ENCODE measurements at places on chromosomes 4 and X.

- DNase-seq = peak; percentile 5
These were observed 119.3 kb upstream of the STS start for GRCh38 chrX:7028246-7028645.

- no peak for DNase-seq
These were observed 113.5 kb downstream of the RPA4 start for GRCh38 chrX:96997196-96997595.

DNA sequence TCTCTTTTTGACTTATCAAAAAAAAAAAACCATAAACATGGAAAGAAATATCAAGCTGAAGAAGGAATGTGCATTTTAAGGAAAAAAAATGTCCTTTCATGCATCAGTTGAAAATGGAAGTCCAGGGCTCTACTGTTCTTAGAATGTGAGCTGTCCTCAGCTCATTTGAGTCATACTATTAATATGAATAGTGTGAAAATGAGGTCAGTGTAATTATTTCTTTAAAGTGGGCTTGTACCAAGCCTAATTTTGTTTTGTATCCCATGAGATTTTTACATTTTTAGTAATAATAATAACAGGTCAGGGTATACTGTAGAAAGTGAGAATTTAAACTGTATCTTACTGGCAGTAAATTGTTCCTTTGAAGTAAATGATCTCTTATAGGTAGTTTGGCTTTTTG lies 148.5 kb downstream of the NAA11 start:
- no peak for DNase-seq

DNA sequence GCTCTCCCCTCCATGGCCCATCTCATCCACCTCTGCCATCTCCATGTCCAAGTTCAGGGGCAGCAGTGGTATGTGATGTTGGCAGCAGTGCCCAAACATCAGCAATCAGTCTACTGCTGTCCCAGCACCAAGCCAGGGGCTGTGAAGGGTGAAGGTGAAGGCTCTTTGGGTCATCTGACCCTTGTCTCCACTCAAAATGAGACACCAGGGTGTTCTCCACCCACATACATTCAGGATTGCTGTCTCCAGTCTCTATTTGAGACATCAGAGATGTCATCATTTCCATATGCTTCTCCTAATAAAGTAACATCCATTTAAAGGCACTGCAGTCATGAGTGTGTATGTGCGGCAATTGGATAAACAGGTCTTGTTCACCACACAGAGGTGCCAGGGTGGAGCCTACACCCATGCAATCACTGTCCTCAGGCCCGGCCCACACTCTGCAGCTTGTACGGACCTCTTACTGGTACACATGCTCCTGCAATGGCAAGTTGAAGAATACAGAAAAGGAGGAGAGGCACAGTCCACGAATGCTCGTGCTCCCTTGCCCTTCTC lies 22.2 kb downstream of the MAML3 start:
- no peak for DNase-seq

DNA sequence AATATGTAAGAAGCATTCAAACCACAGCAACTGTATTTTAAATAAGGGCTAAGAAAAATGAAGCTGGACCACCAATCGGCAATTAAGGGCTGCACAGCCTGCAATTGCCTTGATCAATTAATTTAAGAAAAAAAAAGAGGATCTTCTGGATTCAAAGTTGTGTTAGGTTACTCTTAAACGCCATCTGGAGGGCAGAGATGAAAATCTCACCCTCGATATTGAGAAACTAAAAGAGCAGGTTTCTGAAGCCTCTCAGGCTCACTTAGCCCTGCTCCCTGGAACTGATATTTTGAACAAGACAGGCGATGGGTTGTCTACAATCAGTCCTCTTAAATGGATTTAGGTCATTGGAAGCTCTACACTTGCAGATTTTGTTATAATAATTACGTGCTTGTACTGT lies 579.4 kb downstream of the GRXCR1 start:
- DNase-seq = peak; percentile 77

- DNase-seq = no peak
These were observed 46.0 kb downstream of the SEPSECS start for GRCh38 chr4:25113915-25114904.

DNA sequence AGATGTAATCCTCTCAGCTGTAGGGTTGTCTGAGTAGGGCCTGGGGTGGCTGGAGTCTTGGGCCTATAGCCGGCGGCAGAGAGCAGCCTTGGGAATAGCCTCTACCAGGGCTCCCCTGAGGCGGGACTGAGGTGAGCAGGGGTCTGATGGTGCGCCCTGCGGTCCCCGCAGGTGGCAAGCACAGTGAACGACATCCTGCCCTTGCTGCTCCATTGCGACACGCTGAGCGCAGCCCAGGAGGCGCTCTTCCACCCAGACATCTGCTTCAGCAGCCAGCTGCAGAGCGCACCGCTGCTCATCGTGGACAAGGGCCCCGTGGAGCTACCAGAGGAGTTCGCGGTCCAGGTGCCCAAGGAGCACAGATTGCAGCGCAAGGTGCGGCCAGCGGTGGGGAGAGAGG lies 317.0 kb downstream of the ADGRL3 start:
- no peak for DNase-seq

- DNase-seq = no peak
These were observed 370.3 kb upstream of the NOCT start for GRCh38 chr4:138645289-138645688.

DNA sequence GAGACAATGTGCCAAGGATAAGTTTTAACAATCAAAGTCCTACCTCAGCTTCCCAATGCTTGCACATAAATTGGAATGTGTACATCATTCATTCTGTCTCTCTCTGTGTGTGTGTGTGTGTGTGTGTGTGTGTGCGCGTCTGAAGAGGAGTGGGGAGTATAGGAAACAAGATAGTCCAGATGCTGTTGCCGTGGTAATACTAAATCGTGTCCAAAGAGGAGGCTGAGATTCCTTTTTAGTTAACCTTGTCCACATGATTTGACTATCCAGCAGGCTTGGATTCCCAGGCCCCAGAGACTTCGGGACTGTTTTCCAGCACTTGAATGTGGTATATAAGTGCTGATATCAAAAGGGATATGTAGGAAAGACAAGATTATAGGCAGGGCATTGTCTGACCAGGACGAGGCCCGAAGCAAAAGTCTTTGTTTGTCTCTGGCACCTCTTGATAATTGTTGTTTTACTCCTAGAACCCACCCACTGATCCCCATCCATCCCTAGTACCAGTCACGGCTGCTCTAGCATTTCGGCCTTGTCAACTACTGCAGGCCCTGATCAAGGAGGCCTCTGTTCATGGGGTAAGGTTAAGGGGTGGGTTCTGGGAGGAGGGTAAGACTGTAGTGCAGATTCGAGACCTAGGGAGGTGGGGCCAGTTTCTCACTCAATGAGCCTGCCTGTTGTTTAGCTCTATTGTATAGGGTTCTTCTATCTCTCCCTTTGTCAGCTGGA lies 3.9 kb downstream of the PLP1 start:
- DNase-seq = no peak

DNA sequence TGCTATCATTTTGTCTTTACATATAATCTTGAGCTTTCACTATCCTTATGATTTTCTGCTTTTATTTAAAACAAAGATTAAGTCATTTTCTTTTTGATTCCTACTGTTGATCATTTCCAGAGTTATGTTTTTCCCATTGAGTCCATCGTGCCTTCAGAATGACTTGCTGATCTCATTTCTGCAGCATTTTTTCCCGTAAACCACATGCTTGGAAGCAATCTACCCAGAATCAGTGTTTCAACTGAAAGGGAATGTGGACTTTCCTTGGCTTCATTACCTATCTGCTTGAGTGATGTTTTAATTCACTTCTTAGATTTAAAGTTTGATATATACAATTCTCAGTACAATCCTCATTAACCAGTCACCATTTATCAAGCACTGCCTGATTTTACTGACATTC lies 192.4 kb upstream of the FSTL5 start:
- DNase-seq = no peak

GRCh38 chr4:153611679-153612078 lies 72.4 kb upstream of the TLR2 start:
- no peak for DNase-seq

- DNase-seq = no peak
These were observed 211.3 kb downstream of the ARHGAP10 start for GRCh38 chr4:147943159-147943638.

- no peak for DNase-seq
These were observed 342.3 kb upstream of the GRID2 start for GRCh38 chr4:91961504-91961903.

DNA sequence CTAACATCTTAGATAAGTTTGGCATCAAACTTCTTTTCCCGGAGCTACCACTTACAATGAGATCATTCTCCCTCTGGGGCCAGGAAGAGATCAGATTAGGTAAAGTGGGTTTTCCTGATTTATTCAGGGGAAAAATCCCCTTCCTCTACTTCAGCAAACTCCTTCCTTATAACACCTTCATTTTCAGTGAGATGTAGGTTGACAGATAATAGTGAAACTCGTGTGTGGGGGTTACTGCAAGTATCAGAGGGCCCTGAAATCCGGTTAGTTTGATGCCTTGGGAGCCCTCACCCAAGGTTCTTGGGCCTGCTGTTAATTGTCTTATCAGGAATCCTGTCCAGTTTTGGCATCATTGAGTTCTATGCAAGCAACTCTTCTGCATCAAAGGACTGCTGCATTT lies 10.8 kb downstream of the FTHL17 start:
- no peak for DNase-seq

DNA sequence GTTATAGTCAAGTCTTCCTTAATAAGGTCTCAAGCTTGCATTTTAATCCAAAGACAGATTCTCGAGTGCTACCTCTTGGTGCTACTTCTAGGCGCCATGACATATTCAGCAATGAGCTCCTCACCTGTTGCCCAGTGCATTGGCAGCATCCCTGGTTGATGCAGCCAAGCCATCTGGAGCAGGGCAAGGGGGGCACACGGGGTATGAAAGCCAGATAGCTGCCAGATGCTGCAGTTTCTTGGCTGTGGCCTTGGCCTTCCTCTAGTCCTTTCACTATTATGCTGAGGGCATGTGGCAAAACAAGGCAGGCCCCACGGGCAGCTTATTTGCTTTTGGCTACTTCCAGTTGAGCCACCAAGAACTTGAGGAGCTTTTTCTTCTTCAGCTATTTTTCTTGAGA lies 168.6 kb upstream of the PGRMC2 start:
- DNase-seq = peak; percentile 65

DNA sequence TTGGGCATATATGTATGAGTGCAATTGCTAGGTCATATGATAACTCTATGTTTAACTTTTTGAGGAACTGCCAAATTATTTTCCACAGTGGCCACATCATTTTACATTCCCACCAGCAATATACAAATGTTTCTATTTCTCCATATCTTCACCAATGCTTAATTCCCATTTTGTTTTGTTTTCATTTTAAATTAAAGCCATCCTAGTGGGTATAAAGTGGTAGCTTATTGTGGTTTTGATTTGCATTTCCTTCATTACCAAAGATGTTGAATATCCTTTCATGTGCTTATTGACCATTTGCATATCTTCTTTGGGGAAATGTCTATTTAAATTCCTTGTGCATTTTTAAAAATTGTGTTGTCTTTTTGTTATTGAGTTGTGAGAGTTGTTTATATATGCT lies 36.7 kb upstream of the SCOC start:
- DNase-seq = no peak

GRCh38 chr4:20367446-20367845 lies 115.7 kb downstream of the SLIT2 start:
- no peak for DNase-seq

DNA sequence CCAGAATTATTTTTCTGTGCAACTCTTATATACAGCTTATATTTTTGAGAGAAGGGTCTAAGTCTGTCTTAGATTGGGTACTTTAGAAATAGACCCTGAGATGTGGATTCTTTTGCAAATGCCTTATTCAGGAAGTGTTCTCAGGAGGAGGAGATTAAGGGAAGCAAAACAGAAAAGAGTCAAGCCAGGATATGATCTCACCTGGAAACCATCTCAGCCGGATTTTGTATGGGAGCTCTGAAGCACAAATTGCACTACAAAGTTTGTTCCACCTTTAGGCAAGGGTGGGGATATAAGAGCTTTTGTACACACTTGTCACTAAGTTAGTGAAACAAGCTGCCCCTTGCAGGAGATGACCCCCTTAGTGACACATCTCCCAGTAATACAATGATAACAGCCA lies 121.2 kb upstream of the GRPR start:
- no peak for DNase-seq

- DNase-seq = peak; percentile 1
These were observed 23.9 kb downstream of the SCD5 start for GRCh38 chr4:82774711-82775171.

DNA sequence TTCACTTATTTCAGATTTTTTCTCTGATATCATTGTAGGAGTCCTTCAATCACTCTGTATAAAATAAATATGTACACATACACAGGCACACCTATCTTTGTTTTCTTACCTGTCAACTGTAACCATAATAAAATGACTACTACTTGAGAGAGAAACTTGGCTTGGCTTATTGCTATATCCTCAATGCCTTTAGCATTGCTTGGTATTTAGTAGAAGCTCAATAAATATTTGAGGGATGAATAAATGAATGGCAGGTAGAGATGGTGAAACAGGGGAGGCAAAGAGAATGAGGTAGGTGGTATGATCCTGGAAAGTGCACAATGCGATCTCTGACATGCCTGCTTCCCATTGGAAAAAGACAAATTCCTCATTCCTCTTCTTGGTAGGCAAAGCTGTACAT lies 21.8 kb upstream of the CXCL6 start:
- no peak for DNase-seq

- no peak for DNase-seq
These were observed 627.8 kb downstream of the ADGRL3 start for GRCh38 chr4:61827907-61828391.

DNA sequence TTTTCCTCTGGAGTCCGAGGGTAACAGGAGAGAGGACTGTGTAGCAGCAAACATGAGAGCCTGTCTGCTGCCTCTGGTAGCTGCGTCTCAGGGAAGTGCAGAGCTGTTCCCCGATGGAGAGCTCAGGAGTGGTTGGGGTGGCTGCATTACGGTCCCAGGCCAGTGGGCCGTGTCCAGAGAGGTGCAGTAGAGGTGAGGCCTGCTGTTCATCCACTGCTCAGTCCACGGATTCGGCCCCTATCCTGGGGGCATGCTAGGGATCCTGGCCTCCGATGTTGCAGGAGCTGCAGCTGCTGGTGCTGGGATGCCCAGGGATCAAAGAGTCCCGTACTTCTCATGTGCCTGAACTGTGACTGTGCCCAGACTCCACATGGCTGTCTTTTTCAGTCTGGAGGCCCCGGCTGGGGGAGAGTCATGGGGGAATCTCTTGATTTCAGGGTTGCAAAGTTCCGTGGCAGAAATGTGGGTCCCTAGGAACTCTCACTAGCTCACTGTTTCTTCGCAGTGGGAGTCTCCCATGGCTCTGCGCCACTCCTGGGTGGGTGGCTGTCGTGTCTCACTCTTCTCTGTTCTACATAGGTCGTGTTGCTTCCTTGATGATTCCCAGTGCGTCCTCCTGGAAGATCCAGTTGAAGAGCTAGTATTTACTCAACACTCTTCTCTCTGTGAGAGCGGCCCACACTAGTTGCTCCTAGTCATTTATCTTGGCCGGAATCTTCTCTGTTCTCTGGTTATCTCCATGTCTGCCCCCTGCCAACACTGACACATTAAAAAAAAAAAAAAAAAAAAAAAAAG lies 109.5 kb upstream of the CENPE start:
- DNase-seq = no peak
